Cardiac muscle cell (in vitro differentiated cells and primary cell): ENCODE measurements at places on chromosomes 13 and 19. TPM values are rescaled to one million over a fixed set of nuclear protein-coding genes. Genes with fewer than 3 reads are reported as not detected.

Gene KIR3DL1
- total RNA-seq: not detected in 2 replicates

Gene AKT2
- total RNA-seq: 119 and 193 TPM in 2 replicates

Gene OR10H5
- not detected in 2 replicates for total RNA-seq

Gene GSX1
- total RNA-seq: not detected in 2 replicates

Gene RFXANK
- total RNA-seq: 88.8 and 117 TPM in 2 replicates

Gene TUBA3C
- not detected in 2 replicates for total RNA-seq

Gene ATP4B
- not detected in 2 replicates for total RNA-seq

Gene URAD
- total RNA-seq: not detected in 2 replicates

Gene KLHL1
- total RNA-seq: not detected in 2 replicates

DNA sequence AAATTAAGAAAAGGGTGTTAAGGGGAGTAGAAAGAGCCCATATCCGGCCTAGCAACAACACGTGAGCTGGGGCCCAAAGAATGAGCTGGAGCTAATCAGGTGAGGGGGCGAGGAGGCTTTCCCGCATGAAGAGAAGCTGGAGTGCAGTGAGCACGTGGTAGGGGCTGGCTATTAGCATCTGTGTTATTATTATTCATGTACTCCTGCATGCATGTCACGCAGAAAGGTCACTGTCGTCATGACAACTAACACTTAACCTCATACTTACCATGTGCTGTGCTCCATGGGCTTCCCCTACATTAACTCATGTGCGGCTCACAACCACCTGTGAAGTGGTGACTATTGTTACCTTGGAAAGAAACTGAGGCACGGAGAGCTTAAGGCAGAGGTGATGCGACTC lies 227.6 kb upstream of the UBL3 start:
- no peaks in the 10 kb centered on the region for H3K27me3 ChIP-seq
- no peaks in the 10 kb centered on the region for H3K4me1 ChIP-seq
- H3K36me3 ChIP-seq: no peaks in the 10 kb centered on the region

GRCh38 chr13:96141032-96141431 lies 51.1 kb downstream of the HS6ST3 start:
- no peaks in the 10 kb centered on the region for H3K4me1 ChIP-seq
- H3K36me3 ChIP-seq: no peaks in the 10 kb centered on the region
- no peaks in the 10 kb centered on the region for H3K27me3 ChIP-seq
- no peak overlapping the region for H3K4me3 ChIP-seq
- H3K27ac ChIP-seq: no peak overlapping the region

- H3K27ac ChIP-seq: no peak overlapping the region
- H3K36me3 ChIP-seq: no peaks in the 10 kb centered on the region
- no peak for DNase-seq
- no peak overlapping the region for H3K4me3 ChIP-seq
- H3K4me1 ChIP-seq: no peaks in the 10 kb centered on the region
Observed at GRCh38 chr13:35957241-35957731, 173.9 kb downstream of the DCLK1 start.

GRCh38 chr13:99258210-99258860 lies at the start of gene GPR18:
Gene GPR18 (minus strand): TSS chr13:99258379. CDS start chr13:99255872, 2,507 bp downstream.
- H3K4me1 ChIP-seq: peaks cover 7% of the 10 kb centered on the region
- no peak for DNase-seq
- H3K27me3 ChIP-seq: no peaks in the 10 kb centered on the region

DNA sequence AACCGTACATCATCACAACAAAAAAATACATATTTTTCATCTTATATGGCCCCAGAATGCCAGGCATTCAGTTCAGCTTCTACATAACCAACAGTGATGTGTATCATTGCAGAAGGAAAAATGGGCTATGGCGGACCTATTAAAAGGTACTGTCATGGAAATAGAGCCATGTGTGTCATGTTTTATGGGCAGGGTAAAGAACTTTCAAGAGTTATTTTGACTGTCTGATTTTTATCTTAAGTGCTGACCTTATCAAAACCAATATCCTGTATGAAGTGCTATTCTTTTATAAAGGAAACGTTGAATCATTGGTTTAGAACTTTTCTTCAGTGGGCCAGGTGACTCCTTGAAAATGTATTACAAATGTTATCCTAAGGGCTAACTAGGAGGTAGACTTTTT lies 9.9 kb downstream of the ZNF507 start:
- DNase-seq: no peak
- no peak overlapping the region for H3K4me3 ChIP-seq
- no peaks in the 10 kb centered on the region for H3K27me3 ChIP-seq
- peaks cover 57% of the 10 kb centered on the region for H3K36me3 ChIP-seq
- H3K4me1 ChIP-seq: no peaks in the 10 kb centered on the region

DNA sequence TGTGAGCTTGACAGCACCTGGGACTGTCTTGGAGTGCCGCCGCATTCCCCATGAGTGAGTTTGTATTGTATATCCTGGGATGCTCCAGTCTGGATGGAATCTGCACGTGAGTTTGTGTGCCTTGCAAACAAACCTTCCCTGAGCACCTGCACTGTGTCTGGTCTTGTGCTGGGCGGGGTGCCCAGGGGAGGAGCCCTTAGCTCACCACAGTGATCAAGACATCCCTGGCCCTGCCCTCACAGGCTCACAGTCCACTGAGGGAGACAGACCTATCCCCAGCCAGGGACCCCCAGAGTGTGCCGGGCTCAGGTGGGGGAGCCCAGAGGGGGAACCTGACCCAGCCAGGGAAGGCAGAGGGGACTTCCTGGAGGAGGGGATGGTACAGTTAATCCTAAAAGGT lies 1.7 kb upstream of the BCAM start:
- peaks cover 22% of the 10 kb centered on the region for H3K4me1 ChIP-seq
- DNase-seq: no peak
- H3K36me3 ChIP-seq: no peaks in the 10 kb centered on the region
- H3K27me3 ChIP-seq: no peaks in the 10 kb centered on the region
- no peak overlapping the region for H3K4me3 ChIP-seq
- H3K27ac ChIP-seq: peak overlapping the region; percentile 77

DNA sequence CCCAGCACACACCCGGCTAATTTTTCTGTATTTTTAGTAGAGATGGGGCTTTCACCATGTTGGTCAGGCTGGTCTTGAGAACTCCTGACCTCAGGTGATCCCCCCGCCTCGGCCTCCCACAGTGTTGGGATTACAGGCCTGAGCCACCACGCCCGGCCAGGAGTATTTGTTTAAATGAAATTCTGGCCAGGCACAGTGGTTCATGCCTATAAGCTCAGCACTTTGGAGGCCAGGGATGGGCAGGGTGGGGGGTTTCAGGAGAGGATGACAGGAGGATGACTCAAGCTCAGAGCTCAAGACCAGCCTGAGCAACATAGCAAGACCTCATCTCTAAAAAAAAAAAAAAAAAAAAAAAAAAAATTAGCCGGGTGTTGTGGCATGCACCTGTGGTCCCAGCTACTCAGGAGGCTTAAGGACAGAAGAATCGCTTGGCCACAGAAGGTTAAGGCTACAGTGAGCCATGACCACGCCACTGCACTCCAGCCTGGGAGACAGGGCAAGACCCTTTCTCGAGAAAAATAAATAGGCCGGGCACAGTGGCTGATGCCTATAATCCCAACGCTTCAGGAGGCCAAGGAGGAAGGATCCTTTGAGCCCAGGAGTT lies 8.2 kb upstream of the DHDH start:
- H3K27me3 ChIP-seq: no peaks in the 10 kb centered on the region
- H3K27ac ChIP-seq: no peak overlapping the region
- peak; percentile 33 for DNase-seq
- no peaks in the 10 kb centered on the region for H3K4me1 ChIP-seq
- H3K36me3 ChIP-seq: peaks cover 6% of the 10 kb centered on the region

- DNase-seq: no peak
- no peaks in the 10 kb centered on the region for H3K36me3 ChIP-seq
- H3K4me1 ChIP-seq: no peaks in the 10 kb centered on the region
- no peak overlapping the region for H3K27ac ChIP-seq
- peaks cover 100% of the 10 kb centered on the region for H3K27me3 ChIP-seq
Observed at GRCh38 chr19:12987781-12988180, 7.5 kb upstream of the NFIX start.

DNA sequence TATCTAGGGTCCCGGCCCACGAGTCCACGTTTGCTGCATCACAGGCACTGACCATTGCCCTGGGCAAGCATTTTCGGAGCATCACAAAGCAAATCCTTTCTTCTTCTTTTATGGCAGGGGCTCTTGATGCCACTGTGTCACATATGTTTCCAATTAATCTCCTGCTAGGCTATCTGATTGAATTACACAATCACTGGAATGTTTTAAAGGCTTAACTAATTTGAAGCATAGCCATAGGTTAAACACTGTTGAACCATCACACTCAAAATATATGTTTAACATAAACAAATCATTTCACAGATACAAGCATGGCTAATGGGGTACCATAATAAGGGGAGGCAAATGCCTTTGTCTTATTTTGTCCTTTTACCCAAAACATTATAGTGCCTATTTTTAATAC lies 338.3 kb downstream of the POU4F1 start:
- H3K36me3 ChIP-seq: no peaks in the 10 kb centered on the region
- no peaks in the 10 kb centered on the region for H3K27me3 ChIP-seq
- DNase-seq: no peak
- H3K27ac ChIP-seq: no peak overlapping the region
- H3K4me1 ChIP-seq: no peaks in the 10 kb centered on the region

DNA sequence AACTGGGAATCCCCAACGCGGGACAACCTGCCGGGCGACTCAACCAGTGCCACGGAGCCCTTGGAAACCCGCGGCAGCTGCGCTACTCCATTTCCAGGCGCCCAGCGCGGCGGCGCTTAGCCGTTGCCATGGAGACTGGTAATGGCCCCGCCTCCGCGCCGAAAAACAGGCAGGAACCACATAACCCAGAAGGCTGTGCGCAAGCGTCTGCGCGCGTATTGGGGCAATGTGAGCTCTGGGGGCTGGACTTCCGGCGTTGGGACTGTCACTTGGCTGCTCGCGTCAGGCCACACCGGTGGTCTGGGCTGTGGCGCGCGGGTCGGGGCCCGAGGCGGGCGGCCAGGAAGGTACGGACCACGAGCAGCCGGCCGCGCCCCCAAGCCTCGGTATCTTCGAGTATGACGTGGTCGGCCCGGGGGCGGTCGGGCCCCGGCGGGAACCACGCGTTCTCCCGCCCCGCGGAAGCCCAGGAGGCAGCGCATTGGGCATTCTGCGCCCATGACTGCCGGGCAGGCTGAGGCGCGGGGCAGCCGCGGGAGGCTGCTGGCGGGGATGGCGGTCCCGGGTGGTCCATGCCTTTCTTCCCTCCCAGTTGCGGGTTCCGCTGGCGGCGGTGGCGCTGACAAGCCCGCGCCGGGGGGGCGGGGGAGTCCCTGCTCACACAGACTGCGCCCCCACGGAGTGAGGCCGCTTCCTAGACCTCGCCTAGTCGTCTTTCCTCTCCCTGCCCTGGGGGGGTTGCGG lies at the start of gene ZNF324B:
Gene ZNF324B (plus strand): TSS at position 265 of the 744 bp plus-strand sequence. CDS start 2,080 bp downstream, outside the sequence.
- H3K4me1 ChIP-seq: no peaks in the 10 kb centered on the region
- no peak within 1 kb of the TSS for H3K27ac ChIP-seq

DNA sequence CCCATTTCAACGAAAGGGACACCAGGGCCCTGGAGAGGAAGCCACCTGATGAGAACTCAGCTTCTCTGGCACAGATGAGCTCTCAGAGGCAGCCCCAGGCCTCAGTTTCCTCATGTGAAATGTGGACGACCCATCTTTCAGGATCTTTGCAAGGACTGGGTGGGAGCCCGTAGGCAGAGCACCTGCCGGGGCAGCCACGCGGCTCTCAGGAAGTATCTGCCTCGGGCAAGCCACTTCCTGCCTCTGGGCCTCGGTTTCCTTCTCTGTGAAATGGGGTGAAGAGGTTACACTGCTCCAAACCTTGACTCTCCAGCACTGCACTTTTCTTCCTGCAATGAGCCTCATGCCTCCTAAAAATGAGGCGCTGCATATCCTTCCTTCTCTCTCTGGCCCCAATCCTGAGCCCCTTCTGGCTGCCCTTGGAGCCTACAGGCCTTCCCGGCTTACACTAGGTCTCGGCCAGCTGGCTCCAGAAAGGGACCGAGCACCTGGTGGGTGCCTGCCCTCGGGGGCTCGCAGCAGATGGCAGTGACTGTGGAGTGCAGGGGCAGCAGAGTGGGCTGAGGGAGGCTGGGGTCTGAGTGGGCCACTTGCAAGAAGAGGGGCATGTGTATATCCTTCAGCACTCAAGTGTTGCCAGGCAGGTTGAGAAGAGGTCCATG lies 3.5 kb downstream of the SSBP4 start:
- no peaks in the 10 kb centered on the region for H3K36me3 ChIP-seq
- DNase-seq: no peak
- H3K4me3 ChIP-seq: no peak overlapping the region
- H3K27me3 ChIP-seq: no peaks in the 10 kb centered on the region
- no peak overlapping the region for H3K27ac ChIP-seq

DNA sequence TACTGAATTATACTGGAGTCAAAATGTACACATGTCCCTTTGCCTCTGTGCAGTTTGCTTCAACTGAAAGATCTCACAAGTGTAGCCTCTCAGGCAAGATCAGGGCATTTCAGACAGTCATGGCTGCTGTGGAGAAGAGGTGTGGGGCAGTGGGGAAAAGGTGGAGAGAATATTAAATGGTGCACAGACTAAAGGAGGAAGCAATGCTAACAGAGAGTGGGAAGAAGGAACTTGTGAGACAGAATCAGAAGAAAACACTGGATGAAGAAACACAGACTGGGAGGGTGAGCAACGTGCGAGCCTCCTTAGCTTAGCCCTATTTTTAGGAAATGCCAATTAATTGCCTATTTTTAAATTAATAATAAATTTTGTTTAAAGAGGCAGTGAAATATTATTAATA lies 49.6 kb upstream of the RAP2A start:
- H3K4me1 ChIP-seq: peaks cover 5% of the 10 kb centered on the region
- H3K27ac ChIP-seq: no peak overlapping the region
- H3K27me3 ChIP-seq: no peaks in the 10 kb centered on the region
- H3K36me3 ChIP-seq: no peaks in the 10 kb centered on the region
